Astrocyte of the cerebellum (primary cell): ENCODE measurements at places on chromosomes 1 and 21.

DNA sequence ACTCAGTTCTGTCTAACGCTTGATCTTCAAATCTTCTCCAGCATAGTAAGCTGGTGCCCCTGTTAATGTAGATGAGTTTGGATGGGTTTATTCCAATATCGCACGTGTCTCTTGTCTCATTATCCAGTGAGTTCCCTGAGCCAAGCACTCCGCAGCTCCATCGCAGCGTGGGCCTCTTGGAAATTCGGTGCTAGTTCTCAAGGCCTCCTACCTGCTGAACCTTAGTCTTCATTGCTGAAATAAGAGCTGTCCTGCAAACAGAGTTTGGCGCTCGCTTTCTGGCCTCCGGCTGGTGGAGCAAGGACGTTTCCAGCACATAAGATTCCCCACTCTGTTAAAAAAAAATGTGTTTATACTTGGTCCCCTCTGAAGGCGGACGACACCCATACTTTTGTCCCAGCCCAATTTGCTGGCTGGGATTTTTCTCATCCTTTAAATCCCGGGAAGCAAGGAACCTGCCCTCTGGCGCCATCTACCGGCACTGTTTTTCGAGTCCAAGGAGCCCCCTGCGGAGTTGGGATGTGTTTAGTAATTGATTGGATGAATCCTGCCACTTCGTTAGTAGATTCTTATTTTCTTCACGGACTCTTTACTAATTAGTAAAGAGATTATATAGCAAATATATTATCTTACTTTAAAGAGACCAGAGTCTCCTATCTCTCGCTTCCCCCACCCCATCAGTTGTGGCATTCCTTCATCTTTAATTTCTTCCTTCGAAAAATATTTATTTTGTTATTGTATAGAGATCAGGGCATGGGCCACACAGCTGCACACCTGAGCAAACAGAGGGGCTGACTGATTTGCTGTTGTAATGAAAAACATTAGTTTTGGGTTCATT, 14.7 kb downstream of the JUN start:
- DNase-seq = no peak

GRCh38 chr1:229344937-229345684, 2.3 kb upstream of the CCSAP start:
- DNase-seq = no peak

DNA sequence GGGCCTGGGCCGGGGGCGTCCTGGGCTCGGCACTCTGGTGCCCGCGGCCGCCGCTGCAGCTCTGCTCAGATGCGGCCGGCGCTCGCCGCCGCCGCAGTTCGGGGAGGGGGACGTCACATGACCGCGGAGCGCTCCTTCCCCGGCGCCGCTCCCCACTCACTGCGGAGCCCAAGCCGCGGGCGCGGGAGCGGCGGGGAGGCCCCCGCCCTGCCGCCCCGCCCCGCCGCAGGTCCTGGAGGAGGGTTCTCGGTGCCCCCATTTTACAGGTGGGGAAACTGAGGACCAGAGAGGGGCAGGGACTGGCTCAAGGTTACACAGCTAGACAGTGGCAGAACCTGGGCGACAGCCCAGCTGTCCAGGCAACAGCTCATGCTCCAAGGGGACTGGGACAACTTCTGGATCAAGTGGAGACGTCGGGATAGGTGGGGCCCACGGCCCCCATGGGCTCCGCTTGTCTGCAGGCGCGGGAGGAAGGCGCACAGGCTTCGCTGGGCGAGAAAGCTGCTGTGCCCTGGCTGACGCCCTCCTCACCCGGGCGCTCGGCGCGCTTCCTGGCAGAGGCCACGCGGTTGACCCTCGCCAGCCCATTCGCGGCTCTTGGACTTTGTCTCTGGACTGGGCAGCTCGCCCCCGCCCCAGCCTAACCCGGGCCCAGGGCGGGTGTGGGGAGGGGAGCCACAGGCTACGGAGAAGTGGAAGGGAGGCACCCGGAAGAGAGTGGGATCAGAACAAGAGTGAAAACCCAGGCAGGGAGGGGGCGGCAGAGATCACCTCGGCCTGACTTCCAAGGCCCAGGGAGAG, at the start of gene RAP1GAP:
TSS of gene RAP1GAP (minus strand) at position 100 of the 801 bp plus-strand sequence. CDS start 49,325 bp downstream, outside the sequence.
- DNase-seq = no peak

GRCh38 chr1:174405219-174405618, 42.5 kb upstream of the GPR52 start:
- DNase-seq = no peak

GRCh38 chr1:179826626-179827280, 50.9 kb downstream of the TOR1AIP2 start:
- DNase-seq = no peak

GRCh38 chr1:237431448-237431847, 389.5 kb downstream of the RYR2 start:
- DNase-seq = no peak

GRCh38 chr1:182200025-182200812, 138.7 kb upstream of the ZNF648 start:
- DNase-seq = no peak

GRCh38 chr1:42979036-42979430, 20.4 kb upstream of the SLC2A1 start:
- DNase-seq = no peak

DNA sequence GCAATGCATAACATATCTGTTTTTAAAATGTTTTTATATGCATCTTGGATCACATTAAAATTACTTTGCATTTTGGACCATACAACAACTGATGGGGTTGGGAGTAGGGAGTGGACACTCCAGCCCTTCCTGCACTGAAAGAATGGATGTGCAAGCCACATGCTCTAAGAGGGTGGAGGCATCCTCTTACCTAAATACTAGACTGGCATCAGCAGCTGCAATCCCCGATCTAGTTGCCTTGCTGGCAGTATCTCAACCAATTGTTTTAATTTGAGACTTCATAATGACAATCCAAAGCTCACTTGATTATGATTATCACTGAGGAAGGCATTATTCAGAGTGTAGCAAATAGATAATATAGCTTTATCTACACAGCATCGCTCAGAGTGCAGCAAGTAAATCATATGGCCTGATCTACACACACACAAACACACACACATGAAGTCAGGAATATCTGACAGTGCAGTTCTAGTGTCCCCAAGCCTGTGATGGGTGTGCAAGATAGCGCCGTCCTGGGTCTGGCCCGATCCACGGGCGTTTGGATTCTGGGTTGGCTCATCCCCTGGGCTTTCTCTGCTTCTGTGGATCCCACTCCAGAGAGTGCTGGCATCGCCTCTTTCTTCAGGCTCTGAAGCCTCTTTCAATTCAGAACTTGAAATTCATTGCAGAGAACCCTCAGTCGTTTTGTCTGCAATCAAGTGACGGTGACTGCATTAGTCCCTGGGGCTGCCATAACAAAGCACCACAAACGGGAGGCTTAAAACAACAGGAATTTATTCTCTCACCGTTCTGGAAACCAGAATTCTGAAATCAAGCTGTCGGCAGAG, 181.3 kb downstream of the ETS2 start:
- DNase-seq = no peak

DNA sequence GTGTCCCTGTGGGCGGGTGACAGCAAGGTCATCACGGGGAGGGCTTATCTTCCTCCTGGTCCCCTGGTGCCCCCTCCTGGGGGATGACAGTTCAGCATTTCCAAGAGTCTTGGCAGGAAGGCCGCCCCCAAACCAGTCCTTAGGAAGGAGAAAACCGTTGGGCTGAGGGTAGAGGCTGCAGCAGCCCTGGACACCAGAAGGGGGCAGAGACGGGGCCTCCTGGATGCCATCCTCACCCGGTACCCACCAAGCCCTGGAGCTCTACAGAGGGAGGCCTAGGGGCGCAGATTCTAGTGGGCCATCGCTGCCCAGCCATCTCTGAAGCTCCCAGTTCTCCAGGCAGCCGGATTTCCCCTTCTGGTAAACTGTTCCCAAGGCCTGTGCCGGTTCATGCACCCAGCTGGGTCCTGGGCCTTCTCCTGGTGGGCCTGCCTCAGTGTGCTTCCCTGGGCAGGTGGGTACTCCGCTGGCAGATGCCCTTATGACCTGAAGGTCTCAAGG, 14.8 kb upstream of the ZNF669 start:
- DNase-seq = no peak

- DNase-seq = no peak
Measured at GRCh38 chr21:33492571-33492970, 1.1 kb upstream of the DNAJC28 start.

- peak; percentile 88 for DNase-seq
Measured at GRCh38 chr1:55443175-55443915, 228.2 kb upstream of the USP24 start.

DNA sequence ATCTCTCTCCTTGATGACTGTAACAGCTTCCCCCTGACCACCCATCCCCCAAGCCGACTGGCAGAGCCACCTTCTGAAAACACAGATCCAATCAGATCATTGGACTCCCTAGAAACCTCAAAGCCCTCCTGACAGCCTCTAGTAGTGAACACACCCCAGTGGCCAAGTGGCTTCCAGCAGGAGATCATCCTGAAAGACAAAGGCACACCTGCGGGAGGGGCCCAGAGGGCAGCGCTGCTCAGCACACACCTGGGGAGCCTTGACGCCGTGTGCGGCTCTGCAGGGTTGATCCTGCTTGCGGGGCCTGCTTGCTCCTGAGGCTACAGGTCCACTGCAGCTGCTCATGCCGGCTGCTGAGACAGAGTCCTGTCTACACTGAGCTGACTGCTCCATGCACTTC, 41.5 kb downstream of the SLC66A1 start:
- no peak for DNase-seq

- DNase-seq = peak; percentile 97
Measured at GRCh38 chr1:27299385-27300271, 22.3 kb upstream of the TMEM222 start.

- DNase-seq = no peak
Measured at GRCh38 chr1:243391355-243391754, 135.5 kb downstream of the SDCCAG8 start.

GRCh38 chr21:31136891-31137290, 98.6 kb upstream of the KRTAP19-8 start:
- peak; percentile 72 for DNase-seq

GRCh38 chr1:114780344-114781226, at the start of gene SIKE1:
Gene SIKE1 (minus strand): TSS chr1:114780685. CDS start chr1:114780607, 78 bp downstream.
- peak; percentile 91 for DNase-seq

DNA sequence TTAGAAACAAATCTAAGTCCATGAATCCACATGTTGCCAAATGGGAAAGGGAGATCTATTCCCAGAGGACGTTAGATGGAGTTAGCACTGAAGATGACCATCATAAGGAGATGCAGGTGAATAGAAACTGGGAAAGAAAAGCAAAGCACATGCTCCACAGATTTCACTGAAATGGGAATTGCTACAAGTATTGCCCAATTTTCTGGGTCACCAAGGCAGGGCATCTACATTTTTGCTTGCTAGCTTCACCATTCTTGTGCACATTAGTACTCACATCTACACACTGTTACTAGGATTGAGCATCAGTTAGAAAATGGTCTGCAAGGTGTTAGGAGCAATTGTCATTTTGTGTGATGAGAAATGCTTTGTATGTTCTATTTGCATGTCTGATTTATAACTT, 99.1 kb downstream of the JAK1 start:
- DNase-seq = no peak

GRCh38 chr1:99727575-99728185, 38.8 kb downstream of the FRRS1 start:
- DNase-seq = peak; percentile 76

GRCh38 chr1:168709405-168710363, 19.3 kb downstream of the DPT start:
- DNase-seq = peak; percentile 98

- no peak for DNase-seq
Measured at GRCh38 chr1:14567056-14567455, 31.4 kb upstream of the KAZN start.

DNA sequence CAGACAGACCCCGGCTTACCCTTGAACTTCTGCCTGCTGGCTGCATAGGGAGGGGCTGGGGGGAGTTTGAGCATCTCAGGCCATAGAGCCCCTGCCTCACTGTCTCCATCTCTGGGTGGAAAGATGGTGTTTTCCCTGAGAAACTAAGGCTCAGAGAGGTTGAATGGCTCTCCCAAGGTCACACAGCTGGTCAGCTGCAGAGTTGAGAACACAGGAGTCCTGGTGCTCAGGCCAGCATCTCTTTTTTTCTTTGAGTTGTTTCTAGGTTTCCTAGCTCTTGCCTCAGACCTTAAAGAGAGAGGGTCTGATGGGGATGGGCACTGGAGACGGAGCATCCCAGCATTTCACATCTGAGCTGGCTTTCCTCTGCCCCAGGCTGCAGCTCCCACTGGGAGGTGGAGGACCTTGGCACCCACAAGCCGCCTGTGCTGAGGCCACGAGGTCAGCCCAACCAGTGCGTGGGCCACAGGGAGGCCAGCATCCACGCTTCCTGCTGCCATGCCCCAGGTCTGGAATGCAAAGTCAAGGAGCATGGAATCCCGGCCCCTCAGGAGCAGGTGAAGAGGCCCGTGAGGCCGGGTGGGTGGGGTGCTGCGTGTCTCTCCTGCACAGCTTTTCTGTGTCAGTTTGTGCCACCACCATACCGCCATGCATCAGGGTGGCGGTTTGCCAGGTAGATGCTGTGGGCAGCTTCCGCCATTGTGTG, 21.8 kb downstream of the PCSK9 start:
- DNase-seq = no peak

DNA sequence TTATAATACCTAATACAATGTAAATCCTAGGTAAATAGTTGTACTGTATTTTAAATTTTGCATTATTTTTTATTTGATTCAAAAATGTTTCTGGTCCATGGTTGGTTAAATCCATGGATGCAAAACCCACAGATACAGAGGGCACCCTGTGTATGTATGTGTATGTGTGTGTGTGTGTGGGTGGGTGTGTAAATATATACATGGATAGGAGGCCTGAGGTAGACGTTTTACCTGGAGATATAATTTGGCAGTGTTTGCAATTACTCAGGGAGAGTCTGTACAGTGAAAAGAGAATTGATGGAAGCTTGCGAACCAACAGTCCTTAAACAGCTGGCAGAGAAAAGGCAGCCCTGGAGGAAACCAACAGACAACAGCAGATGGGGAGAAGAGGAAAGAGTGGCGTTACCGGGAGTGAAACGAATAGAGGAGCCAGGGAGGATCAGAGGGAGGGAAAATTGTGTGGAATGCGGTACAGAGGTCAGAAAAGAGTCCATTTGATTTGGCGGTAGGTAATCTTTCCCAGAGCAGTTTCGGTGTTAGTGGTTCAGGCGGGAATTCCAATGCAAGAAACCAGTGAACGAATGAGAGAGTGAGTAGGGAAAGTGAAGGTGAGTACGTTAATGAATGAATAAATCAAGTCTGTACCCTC, 47.9 kb upstream of the NBL1 start:
- no peak for DNase-seq

DNA sequence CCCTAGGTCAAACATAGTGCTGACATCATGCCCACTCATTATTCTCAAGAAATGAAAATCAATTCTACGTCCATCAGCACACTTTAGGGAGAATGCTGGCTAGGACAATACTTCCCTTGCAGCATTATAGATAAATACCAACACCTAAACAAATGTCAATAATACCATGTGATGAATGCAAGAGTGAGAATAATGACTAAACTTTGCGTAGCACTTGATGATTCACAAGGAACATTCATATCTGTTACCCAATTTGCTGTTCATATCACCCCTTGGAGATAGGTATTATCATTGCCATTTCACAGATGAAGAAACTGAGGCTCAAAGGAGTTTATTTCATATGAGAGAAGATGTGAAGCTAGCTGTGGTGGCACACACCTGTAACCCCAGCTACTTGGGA, 24.8 kb upstream of the EPS15 start:
- DNase-seq = no peak

GRCh38 chr1:179091691-179092165, 9.9 kb downstream of the TOR3A start:
- DNase-seq = no peak

GRCh38 chr1:220769205-220769604, 17.5 kb upstream of the MTARC1 start:
- DNase-seq = no peak

- no peak for DNase-seq
Measured at GRCh38 chr21:31644643-31645042, 14.8 kb upstream of the SOD1 start.
